Foreskin fibroblast (primary cell): ENCODE measurements at places on chromosomes 2 and 18.

DNA sequence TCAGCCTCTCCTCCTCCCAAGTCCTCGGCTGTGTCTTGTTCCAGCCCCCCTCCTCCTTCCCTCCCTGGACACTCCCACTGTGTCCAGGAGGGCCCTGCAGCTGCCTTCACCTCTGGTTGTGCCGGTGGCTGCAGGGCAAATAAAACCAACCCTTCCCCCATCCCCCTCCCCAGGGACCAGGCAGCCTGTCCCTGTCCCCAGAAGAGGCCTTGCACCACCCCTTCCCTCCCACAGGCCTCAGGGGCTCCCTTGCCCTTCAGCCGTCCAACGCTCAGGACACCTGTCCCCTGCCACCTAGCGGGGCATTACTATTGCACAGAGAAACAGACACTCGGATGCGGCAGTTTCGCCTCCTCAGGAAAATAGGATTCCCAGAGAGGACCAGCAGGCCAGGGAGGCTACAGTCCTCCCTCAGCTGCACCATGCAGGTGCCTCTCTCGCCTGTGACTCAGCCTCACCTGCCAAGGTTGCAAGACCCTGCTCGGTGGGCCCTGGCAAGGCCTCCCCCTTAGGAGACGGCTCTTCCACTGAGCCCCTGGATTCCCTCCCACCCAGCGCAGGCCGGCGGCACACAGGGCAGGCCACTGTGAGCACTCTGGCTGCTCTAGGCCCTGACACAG lies 5.5 kb upstream of the GPC1 start:
- no peak for DNase-seq

DNA sequence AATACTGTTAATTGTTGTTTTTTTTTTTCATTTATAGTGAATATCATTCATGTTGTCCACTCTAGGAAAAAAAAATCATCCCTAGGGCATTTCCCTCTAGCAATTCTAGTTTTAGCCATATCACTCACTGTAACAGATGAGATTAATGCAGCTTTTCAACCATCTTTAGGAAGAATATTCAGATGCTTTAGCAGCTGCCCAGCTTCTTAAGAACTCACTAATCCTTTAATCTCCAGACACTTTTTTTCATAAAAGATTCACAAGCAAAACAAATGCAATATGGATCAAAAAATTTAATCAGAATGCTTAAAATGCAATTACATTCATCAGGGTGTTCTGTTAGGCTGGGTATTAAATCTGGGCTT lies 692.6 kb downstream of the ERBB4 start:
- no peak for DNase-seq

GRCh38 chr2:127985735-127986134 lies 42.1 kb downstream of the SAP130 start:
- DNase-seq: no peak

DNA sequence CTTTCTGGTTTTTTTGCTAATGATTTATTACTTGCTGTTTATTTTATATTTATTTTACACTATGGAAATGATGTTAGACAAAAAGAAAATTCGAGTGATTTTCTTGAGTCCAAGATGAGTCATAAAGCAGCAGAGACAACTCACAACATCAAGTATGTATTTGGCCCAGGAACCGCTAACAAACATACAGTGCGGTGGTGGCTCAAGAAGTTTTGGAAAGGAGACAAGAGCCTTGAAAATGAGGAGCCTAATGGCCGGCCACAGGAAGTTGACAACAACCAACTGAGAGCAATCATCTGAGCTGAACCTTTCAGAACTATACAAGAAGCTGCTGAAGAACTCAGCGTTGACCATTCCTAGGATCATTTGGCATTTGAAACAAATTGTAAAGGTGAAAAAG lies 594.1 kb downstream of the SATB2 start:
- no peak for DNase-seq

DNA sequence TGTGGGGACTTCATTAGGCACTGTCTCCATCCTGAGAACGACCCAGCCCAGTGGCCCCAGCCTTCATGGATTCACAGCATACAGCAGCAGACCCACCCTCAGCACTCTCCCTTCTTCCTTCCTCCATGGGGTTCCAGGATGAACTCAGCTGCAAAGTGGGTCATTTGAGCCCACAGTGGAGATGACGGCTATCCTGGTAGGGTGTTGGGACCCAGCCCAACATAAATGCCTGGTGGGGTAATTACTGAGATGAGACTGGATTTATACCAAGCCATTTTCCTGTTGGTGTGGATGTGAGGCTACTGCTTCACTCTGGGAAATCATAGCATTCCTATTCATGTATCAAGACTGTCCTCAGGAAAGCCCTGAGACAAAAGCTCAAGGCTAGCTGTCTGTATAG lies 536.7 kb upstream of the TNP1 start:
- no peak for DNase-seq

GRCh38 chr2:226115102-226115831 lies 684.4 kb downstream of the IRS1 start:
- DNase-seq: peak; percentile 96

GRCh38 chr2:230225486-230225885 lies at the start of gene SP140:
TSS of gene SP140 (plus strand) at chr2:230225736. CDS start at chr2:230225845, 109 bp downstream.
- DNase-seq: no peak

DNA sequence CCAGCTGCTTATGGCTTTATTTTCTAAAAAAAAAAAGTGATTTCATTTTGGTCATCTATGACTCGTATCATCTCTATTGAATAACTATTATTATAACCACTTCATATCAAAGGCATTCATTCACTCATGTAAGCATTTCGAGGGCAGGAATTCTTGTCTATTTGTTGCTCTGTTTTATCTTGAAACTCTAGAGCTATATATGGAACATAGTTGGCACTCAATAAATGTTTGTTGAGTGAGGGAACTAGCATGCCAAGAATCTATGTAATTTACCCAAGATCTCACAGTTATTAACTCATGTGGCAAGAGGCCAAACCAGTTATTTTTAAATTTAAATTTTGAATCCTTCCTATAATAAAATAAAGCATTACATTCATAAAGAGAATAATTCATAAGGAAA lies 470.1 kb downstream of the TMX3 start:
- DNase-seq: peak; percentile 42

GRCh38 chr2:18117592-18117991 lies 239.1 kb downstream of the KCNS3 start:
- DNase-seq: peak; percentile 75

GRCh38 chr2:69188182-69188900 lies 175.4 kb downstream of the ANTXR1 start:
- DNase-seq: no peak

GRCh38 chr2:11158916-11159573 lies 3.8 kb downstream of the SLC66A3 start:
- DNase-seq: no peak

DNA sequence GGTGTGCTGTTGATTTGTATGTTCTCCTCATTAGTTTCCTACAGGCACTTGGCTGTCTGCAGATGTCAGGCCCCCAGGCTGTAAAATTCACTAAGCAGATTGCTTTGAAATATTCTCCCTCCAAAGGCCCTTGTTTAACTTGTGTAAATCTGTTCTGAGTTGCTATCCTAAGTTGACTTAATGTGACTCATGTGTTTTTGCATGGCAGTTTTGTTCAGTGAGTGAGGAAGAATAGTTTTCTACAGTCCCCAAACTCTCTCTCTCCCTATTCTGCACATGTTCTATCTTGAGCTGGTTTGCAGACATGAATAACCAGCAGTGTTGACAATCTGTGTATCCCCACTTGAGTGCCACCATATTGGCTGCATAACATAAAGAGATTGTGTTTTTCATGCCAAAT lies 1005.4 kb upstream of the DDX18 start:
- peak; percentile 20 for DNase-seq

GRCh38 chr2:223055140-223055539 lies 3.1 kb downstream of the KCNE4 start:
- no peak for DNase-seq
